ENCODE measurements at places on chromosomes 1 and 21. TPM values are rescaled to one million over a fixed set of nuclear protein-coding genes. Genes with fewer than 3 reads are reported as not detected.

DNA sequence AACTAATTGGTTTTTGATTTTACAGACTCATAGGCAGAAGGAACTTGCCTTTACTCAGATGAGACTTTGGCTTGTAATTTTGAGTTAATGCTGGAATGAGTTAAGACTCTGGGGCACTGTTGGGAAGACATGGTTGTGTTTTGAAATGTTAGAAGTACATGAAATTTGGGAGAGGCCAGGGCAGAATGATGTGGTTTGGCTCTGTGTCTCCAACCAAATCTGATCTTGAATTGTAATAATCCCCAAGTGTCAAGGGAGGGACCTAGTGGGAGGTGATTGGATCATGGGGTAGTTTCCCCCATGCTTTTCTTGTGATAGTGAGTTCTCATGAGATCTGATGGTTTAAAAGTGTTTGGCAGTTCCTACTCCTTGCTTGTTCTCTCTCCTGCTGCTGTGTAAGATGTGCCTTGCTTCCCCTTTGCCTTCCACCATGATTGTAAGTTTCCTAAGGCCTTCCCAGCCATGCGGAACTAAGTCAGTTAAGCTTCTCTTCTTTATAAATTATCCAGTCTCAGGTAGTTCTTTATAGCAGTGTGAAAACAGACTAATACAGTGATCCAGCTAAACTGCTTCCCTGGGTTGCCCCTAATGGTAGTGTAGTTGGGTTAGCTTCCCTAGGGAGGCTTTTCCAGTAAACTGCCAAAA lies 10.2 kb downstream of the CPT2 start:
- no peak for DNase-seq

MYBPH gene
- not detected for total RNA-seq

GRCh38 chr1:50106095-50106761 lies 2.5 kb upstream of the ELAVL4 start:
- no peak for DNase-seq

IFI44L gene
- 3.6 TPM for total RNA-seq

- DNase-seq = no peak
Observed at GRCh38 chr1:115790356-115790755, 21.8 kb upstream of the CASQ2 start.

SAMD11 gene
- 1.7 TPM for total RNA-seq

- DNase-seq = no peak
Observed at GRCh38 chr1:219659684-219660083, 46.8 kb upstream of the ZC3H11B start.

TMPRSS3 gene
- total RNA-seq = not detected

ARHGAP29 gene
- total RNA-seq = 27.5 TPM

DNA sequence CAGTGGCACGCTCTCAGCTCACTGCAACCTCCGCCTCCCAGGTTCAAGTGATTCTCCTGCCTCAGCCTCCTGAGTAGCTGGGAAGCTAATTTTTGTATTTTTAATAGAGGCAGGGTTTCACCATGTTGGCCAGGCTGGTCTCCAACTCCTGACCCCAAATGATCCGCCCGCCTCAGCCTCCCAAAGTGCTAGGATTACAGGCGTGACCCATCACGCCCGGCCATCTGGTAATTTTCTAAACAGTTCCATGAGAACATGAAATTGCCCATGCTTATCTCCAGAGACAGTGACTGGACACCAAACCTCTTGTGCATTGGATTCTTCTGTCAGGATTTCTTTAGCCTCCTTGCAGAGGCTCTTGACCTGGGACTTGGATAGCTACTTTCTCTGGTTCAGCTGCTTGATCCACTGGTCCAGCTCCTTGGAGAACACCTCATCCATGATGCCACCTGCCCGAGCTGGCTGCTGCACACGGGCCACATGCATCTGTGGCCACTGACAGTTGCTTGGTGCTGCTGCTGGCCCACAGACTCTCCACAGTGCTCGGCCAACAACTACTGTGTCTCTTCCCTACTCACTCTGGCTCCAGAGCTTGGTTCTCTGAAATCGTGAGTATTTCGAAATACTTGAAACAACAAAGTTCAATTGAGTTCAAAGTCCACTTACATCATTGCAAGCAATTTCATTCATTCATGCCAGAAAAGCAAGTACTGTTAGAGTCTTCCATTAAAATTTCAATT lies 40.0 kb upstream of the CTPS1 start:
- peak; percentile 72 for DNase-seq

TCEANC2 gene
- total RNA-seq = 4.7 TPM

AMY1A gene
- not detected for total RNA-seq

IL10RB gene
- total RNA-seq = 8.9 TPM

S100PBP gene
- 11.7 TPM for total RNA-seq

DNA sequence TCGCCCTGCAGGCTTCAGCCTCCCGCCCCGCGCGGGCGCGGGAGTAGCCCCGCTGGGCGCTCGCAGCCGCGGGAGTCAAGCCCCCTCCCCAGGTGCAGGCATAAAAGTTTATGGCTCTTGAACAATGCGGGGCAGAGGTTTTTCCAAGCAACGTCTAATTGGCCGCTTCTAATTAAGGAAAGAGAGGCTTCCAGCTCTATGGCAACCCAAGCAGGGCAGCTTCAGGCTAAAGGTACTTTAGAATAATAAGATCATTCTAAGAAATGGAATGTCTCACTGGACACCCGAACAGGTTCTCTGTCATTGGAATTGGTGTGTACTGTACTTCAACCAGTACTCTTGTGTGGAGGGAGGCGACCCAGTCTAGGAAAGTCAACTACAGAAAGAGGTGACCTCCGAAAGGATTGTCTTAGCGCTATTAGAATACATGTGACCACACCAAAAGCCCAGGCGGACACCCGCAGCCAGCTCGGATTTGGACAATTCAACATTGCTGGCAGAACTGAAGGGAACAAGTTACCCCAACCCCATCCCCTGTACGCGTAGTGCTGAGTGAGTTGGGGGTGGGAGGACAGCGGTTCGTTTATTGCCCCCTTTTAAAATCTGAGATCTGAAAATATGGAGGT lies 12.5 kb downstream of the NR5A2 start:
- DNase-seq = no peak

DNA sequence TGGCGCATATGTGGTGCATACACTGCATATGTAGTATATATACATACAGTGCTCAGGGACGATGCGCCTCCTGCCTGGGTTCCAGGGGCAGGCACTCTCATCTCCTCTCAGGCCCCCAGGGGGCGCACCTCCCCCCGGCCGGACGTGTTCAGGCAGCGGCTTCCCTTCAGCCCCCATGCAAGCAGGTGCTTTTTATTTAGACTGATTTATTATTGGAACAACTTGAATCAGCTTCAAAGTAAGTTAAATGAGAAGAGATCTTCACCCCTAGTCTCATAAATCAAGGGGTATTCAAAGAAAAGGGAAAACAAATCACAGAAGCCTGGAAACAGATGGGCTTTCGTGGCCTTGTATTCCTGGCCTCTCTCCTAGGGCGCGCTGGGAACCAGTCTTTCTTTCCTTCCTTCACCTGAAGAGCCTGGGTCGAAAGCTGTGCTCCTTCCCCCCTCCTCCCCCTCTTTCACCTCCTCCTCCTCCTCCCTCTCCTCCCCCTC lies 64.6 kb downstream of the UBIAD1 start:
- no peak for DNase-seq

- no peak for DNase-seq
Observed at GRCh38 chr1:4527819-4528218, 126.6 kb upstream of the AJAP1 start.

GRCh38 chr1:158077411-158078256 lies 84.2 kb downstream of the KIRREL1 start:
- DNase-seq = no peak

DNA sequence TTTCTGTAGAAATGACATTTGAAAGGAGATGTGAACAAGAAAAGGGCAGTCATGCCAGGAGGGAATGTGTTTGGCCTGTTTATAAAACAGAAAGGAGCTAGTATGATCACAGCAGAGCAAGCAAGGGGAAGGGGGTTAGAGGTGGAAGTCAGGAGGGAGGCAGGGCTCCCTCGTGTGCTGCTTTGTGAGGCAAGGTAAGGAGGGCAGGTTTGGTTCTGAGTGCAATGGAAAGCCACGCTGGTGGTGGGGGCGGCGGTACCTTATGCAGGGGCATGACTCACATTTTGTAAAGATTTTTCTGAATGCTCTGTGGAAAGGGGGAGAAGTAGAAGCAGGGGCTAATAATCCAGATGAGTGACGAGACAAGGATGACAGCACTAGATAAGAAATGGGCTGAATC lies 197.5 kb upstream of the C8B start:
- no peak for DNase-seq

OR2T3 gene
- total RNA-seq = not detected

LCE2A gene
- not detected for total RNA-seq

TRIM67 gene
- total RNA-seq = 0.11 TPM

DNA sequence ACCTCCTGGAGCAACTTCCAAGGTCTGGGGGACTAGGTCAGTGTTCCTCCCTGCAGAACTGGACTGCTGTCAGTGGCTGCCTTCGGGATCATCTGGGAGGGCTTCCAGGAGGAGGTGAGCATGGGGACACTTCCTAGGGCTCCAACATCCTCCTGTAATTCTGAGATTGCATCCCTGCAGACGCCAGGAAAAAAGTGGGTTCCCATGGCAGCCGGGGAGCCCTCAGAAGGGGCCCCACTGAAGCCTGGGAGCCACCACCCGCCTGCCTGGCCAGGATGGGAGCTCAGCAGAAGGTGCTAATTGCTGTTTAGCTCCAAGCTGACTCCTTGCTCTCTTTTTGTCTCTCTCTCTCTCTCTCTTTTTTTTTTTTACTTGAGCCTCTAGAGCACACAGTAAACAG lies 16.1 kb upstream of the ARF1 start:
- DNase-seq = peak; percentile 11

DNA sequence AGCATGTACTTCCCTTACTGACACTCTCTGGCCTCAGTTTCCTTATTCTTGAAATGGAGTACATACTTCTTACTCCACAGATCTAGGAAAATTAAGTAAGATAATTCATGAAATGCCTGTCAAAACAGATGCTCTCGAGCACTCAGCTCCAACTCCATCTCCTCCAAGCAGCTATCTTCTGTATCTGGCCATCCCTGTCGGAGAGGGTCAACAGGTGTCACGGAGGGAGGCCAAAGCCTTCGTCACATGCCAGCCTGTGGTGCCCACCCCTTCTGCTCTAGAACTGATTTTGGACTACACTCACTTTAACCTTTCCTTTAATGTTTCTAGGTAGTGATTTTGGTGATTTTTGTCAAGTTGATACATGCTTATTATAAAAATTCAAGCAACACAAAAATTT lies 18.8 kb upstream of the PKP1 start:
- no peak for DNase-seq

CELA2A gene
- total RNA-seq = not detected

LAPTM5 gene
- 31.5 TPM for total RNA-seq

DNA sequence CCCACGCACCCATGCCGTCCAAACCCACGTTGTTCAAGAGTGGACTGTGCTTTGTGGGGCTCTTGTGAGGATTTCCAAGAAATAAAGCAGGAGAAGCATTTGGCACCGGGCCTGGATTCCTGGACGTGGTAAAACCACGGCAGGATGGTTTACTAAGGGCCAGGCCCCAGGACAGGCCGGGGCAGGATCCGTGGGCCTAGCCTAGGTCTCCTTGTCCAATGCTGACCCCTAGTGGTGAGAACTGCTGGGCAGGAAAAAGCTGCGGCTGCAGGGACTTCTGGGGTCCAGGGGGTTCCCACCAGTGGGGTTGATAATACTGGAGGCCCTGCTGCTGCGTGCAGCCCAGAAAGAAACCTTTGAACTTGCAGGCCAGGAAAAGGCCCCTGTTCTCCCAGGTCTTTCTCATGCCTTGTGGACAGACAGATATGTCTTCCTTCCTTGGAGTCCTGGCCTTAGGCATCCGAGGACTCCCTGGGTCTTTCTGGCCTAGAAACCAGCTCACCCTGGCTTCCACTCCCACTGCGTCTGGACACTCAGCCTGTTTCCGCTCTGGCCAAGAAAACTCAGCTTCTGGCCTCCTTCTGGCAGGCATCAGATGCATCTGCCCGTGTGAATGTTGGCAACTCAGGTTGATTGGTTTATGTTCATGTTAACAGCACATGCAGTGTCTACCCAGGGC lies 106.9 kb upstream of the TMEM51 start:
- DNase-seq = no peak

DNA sequence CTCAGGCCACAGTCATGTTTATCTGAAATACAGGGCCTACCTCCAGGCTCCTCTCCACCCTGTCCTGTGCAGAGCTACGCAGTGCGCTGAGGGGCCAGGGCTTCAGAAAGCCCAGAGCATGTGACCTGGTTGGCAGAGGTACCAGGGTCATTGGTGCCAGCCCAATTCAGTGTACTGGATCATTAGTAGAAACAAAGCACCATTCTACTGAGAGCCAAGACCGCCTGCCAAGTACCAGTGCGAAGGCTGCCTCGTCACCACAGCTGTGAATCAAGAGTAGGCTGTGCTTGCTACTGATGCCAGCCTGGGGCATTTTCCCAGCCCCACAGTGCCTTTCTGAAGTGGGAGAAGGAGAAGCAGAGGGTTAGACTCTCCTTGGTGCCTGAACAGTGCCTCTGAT lies 59.8 kb downstream of the CAPN9 start:
- DNase-seq = peak; percentile 81

GRCh38 chr1:202123336-202123813 lies 658 bp downstream of the GPR37L1 start:
- no peak for DNase-seq

DNA sequence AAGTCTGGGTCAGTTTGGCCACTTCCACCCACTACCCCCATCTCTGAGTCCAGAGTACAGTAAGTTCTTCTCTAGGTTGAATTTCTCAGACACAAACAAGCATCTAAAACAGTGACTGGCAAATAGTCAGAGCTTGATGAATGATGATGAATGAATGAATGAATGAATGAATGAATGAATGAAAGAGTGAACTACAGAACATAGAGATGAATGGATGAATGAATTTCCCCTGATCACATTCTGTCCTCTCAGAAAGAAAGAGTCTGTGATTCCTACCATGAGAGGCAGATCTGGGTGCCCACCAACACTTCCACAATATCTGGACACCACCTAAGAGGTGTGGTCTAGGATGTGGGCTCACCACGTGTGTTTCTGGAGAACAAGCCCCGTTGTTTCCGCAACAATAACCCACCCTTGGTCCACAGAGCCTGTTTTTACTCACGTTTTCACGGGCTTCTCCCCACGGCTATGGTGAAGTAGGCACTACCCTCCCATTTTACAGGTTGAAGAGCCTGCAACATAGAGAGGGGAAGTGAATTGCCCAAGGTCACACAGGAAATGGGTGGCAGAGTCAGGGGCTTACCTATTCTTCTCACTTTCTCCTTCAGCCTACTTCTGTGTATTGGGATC lies 40.2 kb upstream of the IFFO2 start:
- DNase-seq = no peak

GRCh38 chr1:200240656-200241055 lies 169.2 kb downstream of the ZNF281 start:
- DNase-seq = no peak

PTGFR gene
- 1.3 TPM for total RNA-seq

DNA sequence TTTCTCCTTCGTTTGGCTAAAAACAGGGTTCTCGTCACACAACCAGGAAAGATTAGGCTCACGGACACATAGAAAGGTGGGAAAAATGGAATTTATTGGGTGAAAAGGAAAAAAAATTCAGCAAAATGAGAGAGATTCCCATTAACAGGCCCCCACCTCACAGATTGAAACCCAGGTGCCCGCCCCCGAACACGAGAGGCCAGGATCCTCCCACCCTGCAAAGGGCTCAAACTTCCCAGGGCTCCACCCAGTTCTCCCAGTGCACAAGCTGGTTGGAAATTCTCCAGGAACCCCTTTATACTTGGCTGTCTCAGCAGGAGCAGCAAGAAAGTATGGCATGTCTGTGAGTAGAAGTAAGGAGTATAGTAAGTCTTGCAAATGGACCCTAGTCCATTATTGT lies 499.7 kb downstream of the RWDD3 start:
- no peak for DNase-seq

- DNase-seq = no peak
Observed at GRCh38 chr1:52520148-52520547, 32.7 kb downstream of the TUT4 start.

GRCh38 chr1:101245246-101245927 lies 8.6 kb downstream of the S1PR1 start:
- no peak for DNase-seq

Data from Right ventricle myocardium inferior (tissue), 1 donor.